ENCODE measurements at places on chromosomes 6 and 20.
A peak's percentile ranks its signal among the peaks of the same experiment; 100 is the strongest.

DNA sequence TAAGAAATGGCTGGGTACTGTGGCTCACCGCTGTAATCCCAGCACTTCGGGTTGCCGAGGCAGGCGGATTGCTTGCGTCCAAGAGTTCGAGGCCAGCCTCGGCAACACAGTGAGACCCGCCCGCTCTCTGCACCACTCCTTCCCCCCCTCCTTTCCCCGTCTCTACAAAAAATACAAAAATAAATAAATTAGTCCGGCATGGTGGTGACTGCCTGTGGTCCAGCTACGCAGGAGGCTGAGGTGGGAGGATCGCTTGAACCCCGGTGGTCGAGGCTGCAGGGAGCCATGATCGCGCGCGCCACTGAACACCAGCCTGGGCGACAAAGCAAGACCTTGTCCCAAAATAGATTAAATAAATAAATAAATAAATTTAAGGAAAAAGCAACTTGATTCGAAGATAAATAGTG lies 448 bp upstream of the RNF114 start:
- DNase-seq, result no peak

- no peak for DNase-seq
Observed at GRCh38 chr6:31170600-31170881, at the start of gene POU5F1. Gene POU5F1, minus strand, starts transcription at chr6:31170682. Its CDS starts 62 bp downstream, at chr6:31170620.

DNA sequence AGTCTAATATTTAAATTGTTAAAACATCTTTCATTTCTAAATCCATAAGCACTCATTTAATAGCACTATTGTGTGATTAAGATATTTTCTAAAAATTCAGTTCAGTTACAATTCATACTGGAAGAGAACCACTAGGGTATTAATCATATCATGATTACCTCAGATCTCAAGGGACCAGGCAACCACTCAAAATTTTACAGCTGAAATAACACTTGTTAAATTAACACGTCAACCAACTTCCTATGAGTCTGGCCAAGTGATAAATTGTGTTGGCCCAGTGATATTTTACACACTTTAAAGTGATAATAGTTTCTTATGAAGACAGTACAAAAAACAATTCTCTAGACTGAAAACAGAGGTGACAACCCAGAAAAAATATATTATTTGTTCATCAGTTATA lies 869.0 kb upstream of the ADGRB3 start:
- DNase-seq, result no peak

DNA sequence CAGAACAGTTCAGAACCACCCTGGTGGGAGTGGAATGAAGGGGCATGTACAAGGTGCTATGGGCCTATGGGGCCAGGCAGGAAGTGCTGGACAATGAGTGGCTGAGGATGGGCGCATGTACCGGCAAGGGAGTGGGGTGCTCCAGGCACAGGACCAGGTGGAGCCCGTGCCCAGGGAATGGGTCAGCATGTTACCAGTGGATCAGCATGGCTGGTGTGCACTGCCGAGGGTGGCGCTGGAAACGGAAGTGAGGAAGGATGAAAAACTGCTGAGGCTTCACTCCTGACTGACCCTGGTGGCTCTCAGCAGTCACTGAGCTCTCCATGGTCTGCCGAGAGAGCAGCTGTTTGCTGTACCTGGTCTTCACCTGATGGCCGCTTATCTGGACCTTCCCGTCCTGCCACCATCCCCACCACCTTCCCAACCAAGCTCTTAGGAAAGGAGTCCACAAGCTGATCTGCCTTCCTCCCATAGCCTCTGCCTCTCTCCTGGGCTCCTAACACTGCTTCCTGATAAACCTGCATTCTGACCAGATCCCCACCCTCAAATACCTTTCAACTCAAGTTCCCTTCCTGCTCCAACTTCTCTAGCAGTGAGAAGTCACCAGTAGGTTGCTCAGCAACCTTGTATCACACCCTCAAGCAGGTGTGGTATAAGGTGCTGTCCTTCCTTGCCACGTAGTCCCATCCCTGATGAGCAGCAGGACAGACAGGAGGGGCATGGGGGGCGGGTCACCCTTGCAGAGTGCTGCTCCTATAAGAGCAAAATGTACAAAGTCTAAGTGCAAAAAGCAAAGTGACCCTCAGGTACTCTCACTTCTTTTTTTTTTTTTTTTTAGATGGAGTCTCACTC lies 7.1 kb downstream of the UQCC2 start:
- DNase-seq, result no peak

DNA sequence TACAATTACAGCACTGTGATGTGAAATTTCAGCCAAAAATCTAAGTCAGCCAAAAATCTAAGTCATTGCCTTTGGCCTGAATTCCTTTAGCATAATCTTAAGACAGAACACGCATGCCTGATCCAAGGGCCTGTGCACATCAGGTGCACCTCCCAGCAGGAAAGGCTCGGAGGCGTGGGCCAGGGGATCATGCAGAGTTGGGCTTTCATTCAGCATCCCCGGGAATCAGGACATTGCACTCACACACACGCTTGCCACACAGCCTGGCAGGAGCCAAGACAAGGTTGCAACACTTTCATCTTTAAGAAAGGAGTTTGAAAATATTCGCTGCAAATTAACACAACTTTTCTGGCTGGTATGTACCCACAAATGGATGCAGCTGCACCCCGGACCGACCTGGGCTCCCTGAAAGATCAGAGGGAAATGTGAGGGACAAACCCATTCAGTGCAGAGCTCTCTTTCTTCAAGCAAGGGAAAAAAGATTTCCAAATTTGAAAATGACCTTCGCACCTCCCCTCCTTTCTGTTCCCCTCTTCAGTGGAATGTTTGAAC lies 48.8 kb downstream of the ERMARD start:
- no peak for DNase-seq

GRCh38 chr20:19936466-19937200 lies 80.5 kb upstream of the NAA20 start:
- DNase-seq, result no peak

DNA sequence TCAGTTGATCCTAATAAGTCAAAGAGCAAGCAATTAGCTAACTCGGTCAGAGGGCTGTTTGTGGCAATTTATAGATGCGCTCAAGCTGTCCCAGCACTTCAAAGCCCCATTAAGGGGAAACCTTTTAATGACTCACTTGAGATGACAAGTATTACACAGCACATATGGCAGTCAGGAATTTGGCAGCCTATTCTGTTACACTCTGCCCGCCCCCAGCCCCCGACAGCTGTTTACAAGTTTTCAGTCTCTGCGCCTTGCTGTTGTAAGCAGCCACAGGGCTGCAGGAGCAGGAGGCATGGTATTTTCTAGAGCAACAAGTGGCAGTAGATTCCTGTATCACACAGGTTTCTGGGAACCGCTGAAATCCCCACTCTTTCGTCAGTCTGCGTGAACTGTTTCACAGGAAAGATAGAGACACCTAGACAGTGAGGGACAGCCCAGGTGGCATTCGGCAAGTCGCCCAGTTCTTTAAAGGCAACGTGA lies 263.0 kb downstream of the FOXC1 start:
- no peak for DNase-seq

DNA sequence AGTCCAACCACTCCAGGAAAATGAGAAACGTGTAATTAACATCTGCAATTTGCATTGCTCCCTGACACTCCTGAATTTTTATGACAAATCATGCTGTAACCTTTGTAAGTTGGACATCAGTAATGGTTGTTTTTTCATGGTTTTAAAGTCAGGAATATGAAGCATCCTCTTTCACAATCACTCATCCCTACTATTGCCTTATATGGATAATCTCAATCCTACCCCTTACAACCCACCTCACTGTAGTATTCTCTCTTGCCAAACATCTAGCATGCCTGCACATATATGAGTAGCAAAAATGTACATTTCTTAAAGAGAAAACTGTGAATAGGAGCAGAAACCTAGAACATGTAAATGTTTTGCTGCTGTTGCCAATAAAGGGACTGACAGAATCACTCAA lies 729.5 kb downstream of the KIF16B start:
- DNase-seq, result no peak

DNA sequence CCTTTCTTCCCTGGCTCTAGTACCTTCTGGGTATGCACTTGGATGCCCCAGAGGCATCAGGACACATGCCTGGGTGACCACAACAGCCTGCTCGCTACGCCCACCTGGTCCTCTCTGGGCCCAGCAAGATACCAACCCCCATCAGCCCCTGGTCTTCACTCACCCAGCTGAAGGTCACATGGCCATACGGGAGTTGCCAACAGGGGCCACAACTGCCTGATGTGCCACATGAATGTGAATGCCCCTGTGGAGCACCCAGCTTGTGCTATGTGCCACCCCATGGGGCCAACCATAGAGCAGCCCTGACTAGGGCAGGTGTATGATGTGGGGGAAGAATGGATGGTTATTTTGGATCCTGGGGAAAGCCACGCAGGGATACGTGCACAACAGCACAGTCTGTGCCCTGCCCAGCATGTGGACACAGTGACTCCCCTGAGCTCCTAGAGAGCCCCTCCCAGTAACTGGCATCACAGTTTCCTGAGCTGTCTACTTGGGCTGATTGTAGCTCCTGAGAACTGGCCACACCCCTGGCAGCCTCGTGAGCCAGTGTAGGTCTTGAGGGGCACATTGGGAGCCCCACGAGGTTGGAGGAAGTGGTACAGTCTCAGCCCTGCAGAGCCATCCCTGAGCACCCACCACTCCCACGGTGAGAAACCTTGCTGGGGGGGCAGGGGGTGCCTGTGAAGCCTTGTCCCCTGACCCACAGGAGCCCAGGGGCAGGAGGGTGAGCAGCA lies 10.5 kb upstream of the PCMTD2 start:
- DNase-seq, result no peak

DNA sequence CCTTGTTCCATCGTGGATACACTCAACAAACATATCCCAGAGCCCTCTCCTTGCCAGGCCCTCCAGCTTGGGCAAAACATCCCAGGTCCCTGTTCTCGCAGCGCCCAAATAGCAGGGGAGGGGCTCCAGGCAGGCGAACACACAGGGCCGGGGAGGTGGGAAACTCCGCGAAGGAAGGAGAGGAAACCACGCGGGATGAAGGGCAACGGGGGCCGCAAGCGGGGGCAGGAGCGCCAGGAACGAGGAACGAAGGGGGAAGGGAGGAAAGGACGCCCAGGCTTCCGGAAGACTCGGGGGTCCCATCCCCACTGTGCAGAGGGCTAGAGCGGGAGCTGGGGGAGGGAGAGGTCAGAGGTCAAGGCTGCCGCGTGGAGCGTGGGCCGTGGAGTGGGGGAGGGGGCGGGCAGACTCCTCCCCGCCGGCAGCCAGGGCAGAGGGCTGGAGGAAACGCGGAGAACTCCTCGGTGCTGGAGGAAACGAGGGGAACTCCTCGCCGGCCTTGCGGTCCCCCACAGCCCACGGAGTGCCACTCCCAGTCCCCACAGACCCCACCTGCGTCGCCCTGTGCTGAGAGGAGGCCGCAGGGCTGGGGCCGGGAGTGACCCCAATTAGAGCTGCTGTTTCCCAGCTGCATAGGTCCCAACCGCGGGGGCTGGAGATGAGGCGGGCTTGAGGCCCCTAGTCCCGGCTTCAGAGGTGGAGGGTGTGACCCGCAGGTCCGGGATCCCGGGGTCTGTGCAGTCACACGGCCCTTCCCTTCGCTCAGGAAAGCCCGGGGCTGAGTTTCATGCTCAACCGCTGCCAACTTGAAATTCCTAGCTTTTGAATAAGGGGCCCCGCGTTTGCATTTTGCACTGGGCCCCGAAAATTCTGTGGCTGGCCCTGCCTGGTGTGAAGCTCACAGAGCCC lies 1.2 kb upstream of the RBM38 start:
- peak; percentile 74 for DNase-seq

- no peak for DNase-seq
Observed at GRCh38 chr6:12036766-12037165, 24.7 kb downstream of the HIVEP1 start.

DNA sequence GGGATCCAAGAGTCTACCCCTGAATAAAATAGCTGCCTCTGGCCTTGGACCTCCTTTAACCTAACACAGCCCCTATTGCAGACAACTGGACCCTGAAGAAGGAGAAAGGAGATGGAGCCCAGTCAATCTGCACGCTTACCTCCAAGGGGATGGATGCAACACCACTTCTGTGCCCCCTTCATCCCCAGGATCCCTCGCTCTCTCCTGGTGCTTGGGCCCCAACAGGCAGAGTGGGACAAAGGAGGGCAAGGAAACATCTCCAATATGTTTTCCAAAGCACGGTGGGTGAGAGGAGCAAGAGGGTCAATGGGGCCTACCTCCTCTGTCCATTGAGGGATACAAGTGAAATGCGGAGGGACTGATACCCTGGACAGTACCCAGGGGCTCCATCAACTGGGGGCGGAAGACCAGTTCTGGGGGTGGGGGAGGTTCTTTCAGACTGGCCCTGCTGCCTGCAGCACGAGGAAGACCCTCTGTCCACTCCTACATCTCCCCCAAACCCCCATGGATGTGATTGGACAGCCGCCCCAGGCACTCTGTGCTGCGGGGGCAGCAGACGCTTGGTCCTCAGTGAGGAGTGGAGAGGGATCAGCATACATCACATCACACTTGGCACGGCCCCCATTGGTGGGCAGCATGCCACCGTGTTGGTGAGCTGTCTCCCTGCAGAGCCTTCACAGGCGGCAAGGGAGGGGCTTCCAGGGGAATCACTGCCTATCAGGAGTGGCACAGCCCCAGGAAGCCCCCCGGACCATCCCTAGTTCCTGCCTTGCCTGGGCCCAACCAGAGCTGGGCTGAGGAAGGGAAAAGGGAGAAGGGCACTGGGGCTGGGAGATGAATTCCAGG lies 70.6 kb downstream of the MRPL14 start:
- no peak for DNase-seq

DNA sequence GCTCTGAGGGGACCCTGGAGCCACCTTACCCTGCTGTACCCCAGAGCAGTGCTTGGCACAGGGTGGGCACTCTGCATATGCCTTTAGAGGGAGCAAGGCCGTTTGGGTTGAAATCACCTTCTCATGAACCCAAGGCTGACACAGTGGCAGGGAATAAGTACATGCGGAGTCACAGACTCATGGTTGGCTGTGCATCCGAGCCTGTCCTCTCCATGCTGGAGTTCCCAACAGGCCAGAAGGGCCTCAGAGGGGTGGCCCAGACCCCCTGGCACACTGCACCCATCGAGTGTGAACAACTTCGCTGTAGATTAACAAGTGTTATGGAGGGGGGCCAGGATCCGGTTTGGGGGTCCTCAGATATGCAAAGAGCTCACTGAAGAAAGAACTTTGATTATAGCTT lies 21.0 kb upstream of the IRF4 start:
- DNase-seq, result no peak

DNA sequence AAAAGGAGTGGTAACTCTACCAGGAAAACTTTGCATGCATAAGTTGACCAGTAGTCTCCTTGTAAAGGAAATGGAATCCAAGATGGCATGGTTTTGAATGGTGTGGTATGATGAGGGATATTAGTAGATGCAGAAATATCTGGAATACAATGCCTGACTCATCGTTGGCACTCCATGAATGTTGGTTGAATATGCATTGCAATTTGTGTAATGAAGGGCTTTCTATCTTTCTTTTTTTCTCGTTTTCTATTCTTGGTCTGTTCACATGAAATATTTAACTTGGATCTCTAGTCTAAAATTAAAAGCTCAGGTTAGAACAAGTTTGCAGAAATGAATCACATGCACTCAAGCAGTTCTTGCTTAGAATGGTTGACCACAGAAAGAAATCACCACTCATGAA lies 277.3 kb upstream of the PRND start:
- DNase-seq, result no peak

- no peak for DNase-seq
Observed at GRCh38 chr20:24157213-24157612, 168.6 kb upstream of the GGTLC1 start.

GRCh38 chr6:82711971-82712370 lies 348.4 kb downstream of the TPBG start:
- no peak for DNase-seq

Data from effector memory CD4-positive, alpha-beta T cell (primary cell).